Left ventricle myocardium inferior (tissue), 1 donor: ENCODE measurements at places on chromosomes 7 and 10.

GRCh38 chr7:140810830-140811556 lies 113.7 kb downstream of the BRAF start:
- DNase-seq = no peak

GRCh38 chr7:111041577-111041976 lies 49.4 kb upstream of the LRRN3 start:
- DNase-seq = no peak

DNA sequence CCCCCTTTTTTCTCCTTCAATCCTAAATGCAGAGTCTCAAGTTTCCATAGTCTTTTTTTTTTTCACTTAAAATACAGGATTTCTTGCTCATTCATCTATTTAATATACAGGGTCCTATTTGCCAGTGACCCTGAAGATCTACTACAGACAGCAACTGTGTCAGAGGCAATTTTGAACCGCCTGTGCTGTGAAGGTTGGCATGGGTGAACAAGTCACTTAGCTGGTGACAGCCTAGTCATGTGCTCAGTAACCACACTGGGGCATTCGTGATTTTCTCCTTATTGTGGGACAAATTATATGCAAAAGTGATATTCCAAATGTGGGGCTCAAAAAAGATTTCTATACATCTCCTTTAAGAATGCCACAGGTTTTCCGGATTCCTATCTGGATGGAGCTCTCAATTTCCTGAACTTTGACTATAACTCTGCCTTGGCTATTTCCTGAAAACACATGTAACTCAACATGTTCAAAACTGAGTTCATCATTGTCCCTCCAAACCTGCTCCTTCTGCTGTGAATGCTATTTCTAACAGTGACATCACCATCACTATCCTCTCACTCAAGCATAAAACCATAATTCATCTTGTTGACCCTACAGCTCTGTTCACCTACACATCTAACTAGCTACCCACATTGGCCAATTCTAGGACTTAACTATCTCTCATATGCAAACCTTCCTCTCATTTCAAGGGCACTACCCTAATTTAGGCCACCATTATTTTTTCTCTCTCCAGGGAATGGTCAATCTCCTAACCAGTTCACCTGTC lies 36.7 kb downstream of the CDK6 start:
- no peak for DNase-seq

DNA sequence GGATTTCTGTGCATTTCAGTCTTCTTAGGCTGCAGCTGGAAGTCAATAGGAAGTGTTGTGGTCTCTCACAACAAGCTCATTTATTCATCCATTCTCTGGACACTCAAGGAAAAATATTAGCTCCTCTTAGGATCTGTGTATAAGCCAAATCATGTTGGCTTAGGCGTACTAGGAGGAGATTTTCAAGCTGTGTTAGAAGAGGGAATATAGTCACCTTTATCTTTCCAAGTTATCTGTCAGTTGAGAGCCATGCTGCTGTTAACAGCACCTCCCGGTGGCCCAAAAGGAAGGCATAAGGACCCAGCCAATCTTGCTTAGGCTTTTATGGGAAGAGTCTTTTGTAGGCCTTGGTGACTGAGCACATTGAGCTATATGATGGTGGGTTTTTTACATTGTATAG lies 220.0 kb downstream of the LRMDA start:
- no peak for DNase-seq

DNA sequence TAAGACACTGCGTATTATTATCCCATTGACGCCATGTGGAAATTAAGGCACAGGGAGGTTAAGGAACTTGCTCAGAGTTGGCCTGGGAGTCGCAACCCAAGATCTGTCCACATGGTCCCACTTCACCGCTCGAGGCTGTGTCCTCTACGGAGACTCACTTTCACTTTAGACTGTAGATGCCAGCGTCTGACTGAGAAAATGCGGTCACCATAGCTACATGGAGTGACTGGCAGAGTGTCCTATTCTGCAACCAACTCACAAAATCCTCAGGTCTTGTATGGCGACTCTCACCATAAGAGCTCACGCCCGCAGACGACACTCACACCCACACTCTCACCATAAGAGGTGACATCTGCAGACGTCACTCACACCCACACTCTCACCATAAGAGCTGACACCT lies 257.9 kb downstream of the PTPRN2 start:
- no peak for DNase-seq

GRCh38 chr7:157384301-157384700 lies 47.5 kb downstream of the DNAJB6 start:
- DNase-seq = no peak

GRCh38 chr7:46478046-46478445 lies 557.0 kb upstream of the IGFBP3 start:
- no peak for DNase-seq
